ENCODE measurements at places on chromosomes 6 and 20.

DNA sequence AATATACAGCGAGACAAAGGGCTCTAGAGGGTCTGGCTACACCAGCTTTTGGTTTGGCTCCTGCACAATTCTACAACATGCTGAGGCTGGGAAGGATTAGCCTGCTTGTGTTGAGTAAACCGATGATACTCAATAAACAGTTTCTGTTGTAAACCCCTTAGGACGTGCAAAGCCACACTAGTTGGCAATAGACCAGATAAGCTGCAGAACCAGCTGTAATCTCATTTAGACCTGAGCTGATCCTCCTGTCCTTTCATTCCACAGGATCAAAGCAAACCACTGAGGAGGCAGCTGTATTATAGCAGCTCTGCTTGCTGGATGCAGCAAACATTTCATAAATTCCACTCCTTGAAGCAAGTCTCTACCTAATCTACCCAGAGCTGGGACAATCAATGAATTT lies 79.7 kb downstream of the MMS22L start:
- DNase-seq, result no peak

GRCh38 chr20:49480236-49480635 lies 2.2 kb downstream of the KCNB1 start:
- DNase-seq, result no peak

- DNase-seq, result peak; percentile 22
These were observed 132.0 kb upstream of the JAG1 start for GRCh38 chr20:10805764-10806163.

DNA sequence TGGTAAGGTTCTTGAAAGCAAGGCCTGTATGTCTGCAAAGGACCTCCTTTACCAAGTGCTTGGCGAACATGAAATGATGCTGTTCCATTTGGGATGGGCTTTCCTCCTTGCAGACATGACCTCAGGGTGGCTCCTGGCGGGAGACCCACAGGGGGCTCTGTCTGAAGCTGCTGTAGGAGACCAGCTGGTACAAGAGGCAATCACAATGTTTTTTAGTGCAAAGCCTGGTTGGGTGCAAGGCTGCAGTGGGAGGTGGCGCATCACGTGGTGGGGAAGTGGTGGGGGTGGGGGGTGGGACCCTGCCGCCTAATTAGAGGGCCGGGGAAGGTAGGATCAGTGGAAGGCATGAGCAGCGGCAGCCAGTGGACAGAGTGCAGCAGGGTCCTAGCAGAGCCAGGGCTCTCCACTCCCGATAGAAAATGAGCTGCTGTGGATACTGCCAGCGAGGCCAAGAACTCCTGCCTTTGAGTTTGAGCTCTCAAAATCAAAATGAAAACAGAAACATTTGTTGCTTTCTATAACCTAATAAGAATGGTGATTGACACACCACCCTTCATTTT lies 9.1 kb upstream of the ARMC2 start:
- DNase-seq, result no peak

- no peak for DNase-seq
These were observed 9.8 kb upstream of the EDEM2 start for GRCh38 chr20:35156978-35157377.

DNA sequence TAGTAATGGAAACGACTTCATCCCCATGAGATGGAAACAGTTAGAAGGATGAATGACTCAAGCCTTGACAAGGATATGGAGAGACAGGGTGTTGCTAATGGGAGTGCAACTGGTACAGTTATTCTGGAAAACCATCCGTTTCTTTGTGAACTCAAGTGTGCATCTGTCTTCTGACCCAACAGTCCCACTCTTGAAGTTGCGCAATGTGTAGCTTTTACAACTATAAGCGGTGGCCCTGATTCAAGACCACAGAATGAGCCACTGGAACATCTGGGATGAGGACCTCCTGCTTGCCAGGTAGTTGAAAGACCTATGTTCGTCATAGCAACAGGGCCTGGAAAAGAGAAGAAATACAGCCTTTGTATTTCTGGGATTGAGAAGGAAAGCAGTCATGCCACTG lies 115.8 kb upstream of the GMDS start:
- no peak for DNase-seq

GRCh38 chr6:34589140-34589539 lies 33.0 kb upstream of the SPDEF start:
- no peak for DNase-seq

GRCh38 chr6:121210943-121211342 lies 123.3 kb downstream of the TBC1D32 start:
- no peak for DNase-seq

DNA sequence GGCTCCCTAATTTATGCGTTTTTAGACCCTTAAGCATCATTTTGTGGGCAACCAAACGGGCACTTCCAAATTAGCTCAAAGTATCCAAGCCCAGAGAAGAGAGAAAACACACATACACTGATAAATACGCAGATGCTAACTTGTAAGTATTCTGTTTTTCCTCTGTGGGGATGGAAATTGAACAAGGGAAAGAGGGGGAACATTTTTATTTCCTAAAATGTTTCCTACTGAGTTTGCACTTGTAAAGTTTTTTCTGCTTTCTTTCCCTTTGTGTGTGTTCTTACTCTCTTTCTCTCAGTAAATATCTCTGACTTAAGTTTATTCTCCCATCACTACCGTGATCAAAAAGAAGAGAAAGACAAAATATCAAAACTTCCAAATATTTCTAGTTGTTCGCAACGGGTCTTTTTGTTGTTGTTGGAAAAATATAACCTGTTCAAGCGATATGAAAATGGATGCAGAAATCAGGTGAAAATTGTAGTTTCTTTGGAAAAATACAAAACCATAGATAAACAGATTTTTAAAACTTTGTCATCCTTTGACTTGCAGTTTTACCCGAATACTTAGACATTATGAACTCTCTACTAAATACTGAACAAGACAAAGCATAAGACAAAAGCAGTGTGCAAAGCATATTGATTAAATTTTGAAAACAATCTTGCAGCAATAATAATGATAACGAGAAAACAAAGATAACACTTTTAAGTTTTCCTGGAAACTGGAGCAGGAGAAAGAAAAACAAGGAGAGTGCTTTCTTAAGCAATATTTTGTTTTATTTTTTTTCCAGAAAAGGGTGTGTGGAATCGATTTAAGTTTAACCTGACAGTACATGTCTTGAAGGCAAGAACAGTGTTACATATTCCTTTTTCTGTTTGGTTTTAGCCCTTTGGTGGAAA lies 1.0 kb upstream of the NKX2-4 start:
- peak; percentile 13 for DNase-seq

DNA sequence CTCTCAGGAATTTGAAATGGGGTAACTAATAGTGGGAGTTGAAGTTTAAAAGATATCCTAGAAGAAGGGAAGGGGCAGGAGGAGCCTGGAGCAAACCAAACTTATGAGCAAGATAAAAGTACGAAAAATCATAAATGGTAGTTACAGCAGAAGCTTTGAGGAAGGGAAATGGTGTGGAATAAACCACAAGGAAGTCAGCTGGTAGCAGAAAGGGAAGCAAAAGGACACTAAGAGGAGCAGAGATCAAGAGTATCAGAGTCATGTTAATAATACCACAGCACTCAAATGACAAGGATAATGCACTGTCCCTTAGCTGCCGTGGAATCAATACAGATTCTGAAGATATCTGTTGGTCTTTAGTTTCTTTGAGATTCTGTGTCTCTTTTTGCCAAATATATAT lies 44.9 kb upstream of the CCDC28A start:
- peak; percentile 46 for DNase-seq

DNA sequence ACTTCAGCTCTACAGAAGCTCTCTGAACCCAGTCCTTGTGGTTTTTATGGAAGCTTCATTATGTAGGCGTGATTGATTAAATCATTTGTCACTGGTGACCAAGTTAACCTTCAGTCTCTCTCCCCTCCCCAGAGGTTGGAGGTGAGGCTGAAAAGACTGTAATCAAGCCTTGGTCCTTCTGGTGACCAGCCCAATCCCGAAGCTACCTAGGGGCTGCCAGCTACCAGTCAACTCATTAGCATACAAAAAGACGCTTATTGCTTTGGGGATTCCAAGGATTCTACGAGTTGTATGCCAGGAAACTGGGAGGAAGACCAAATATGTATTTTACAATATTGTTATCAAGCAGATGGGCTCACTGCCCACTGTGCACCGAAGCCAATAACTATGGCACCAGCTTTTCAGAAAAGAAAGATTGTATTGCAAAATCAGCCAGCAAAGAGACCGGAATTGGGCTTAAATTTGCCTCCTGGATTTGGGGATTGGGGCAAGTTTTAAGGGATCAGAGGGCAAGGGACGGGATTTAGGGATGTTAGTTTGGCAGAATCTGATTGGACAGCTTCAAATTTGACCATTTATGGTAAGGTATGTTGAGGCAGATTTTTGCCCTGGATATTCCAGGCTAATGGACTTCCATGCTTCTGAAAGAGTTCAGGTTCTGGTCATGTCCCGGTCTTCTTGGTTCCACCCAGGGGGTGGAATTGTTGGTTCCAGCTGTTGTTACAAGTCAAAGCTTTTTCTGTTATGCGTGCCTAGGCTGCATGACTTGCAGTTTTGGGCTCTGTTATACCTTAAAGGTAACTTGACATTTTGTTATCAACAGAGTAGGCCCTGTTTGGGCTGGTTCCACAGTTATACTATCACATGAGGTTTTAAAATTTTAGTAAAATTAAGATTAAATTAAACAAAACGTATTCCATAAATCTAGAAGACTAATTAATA lies 167.4 kb downstream of the COL9A1 start:
- no peak for DNase-seq

DNA sequence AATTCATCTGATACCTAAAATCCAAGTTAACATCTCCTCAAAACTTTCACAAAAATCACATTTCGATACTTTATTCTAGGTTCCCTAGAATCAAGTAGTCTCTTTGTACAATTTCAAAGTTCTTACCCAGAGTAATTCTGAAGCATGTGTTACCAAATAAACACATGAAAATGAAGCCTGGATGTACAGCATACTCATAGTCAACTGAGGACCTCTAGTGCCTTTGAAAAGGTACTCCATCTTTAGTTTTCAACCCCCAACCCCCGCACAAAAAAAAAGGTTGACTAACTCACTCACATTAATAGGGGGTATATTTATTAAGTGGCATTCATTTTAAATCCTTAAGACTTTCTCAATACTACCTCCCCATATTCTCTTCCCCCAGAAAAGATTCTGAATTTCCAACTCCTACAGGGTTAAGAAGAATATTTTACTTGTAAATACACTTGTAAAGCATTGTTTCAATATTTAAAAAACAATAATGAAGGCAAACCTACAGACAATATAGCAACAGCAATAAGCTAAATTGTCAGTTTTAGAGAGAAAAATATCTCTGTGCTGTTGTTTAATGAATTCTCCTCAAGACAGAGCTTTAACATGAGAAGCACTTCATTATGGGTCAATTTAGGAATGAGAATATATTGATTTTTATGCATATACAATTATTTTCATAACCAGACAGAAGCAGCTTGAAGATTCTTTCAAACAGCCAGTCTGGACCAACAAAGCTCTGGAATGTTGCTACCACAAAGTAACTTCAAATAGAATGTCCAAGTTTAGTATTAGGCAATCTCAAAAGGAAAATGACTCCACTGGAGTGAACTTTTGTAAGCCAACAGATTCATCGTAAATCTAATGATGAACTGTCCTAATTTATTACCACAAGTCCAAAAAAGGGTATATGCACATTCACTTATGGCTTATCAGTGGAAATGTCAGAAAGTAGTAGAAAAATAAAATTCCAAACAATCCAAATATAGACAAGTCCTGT lies 3.3 kb downstream of the PLN start:
- peak; percentile 62 for DNase-seq

GRCh38 chr6:13881621-13882165 lies 43.1 kb upstream of the RNF182 start:
- no peak for DNase-seq

DNA sequence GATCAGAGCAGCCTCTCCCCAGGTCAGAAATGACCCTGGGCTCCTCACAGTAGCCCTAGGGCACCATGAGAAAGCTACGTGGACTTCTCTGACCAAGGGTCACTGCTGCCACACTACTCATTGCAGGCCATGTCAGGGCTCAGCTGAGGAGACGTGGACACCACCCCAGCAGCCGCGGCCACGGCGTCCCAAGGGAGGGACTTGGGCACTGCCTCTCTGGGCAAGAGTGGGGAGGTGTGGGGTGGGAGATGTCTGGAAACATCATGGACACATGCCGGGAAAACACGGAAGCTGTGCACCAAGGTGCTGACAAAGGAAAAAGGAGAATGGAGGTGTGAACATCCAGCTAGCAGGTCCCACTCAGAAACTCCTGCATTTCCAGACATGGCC lies 9.0 kb downstream of the GMEB2 start:
- DNase-seq, result no peak

- peak; percentile 19 for DNase-seq
These were observed 2.7 kb downstream of the ITCH start for GRCh38 chr20:34365765-34366213.

- no peak for DNase-seq
These were observed 15.6 kb upstream of the MATN4 start for GRCh38 chr20:45323731-45324130.

GRCh38 chr6:90109141-90109540 lies 187.5 kb downstream of the BACH2 start:
- DNase-seq, result no peak

DNA sequence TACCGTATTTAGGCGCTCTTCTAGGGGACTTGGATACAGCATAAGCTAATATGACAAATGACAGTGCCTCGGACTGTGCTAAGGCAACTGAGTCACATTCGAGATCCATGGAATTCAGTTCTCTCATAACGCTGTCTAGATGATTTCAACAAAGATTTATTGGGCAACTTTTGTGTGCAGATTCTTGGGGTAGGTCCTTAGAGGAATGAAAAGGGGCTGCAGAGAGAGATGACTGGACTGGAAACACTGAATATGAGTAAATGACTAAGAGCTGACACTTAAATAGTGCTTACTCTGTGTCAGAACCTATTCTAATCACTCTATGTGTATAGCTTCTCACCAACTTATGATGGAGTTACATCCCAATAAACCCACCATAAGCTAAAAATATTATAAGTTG lies 36.4 kb upstream of the MARCKS start:
- no peak for DNase-seq

- no peak for DNase-seq
These were observed 18.9 kb upstream of the ITPR3 start for GRCh38 chr6:33602180-33602579.

DNA sequence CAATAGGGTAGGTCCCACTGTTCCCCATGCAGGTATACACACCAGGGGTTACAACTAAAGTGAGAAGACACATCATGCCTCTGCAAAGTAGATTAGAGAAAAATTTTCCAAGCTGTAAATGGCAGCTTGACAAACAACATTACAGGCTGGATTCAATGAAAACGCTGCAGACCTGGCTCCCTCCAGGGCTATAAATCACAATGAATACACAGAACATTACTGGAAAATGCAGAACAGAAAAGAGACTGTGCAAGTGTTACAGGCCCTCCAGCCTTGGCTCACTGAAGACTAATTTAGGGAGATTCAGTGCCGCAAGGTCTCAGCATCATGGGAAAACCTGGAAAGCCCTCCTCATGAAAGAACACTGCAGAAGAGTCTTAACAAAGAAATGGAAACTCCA lies 207.8 kb downstream of the KHDC1L start:
- peak; percentile 84 for DNase-seq

DNA sequence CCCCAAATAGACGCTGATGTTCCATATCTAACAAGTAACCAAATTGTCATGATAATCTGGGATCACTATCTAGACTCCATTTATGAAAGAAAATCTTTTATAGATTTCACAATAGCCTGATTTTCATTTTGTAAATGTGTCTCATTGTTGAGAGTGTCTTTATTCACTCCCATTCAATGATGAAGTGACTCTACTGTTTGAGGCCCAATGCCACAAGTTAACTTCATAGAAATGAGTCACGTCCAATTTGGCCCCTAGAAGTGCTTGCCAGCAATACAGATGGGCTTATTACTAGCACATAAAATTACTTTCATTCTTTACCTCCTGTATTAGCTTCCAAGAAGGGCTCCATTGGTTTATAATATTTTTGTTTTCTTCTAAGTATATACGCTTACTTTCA lies 6.3 kb downstream of the IPCEF1 start:
- DNase-seq, result no peak

- DNase-seq, result no peak
These were observed 10.5 kb downstream of the SYTL3 start for GRCh38 chr6:158660333-158660754.
